ENCODE measurements at places on chromosomes 13 and 19.

DNA sequence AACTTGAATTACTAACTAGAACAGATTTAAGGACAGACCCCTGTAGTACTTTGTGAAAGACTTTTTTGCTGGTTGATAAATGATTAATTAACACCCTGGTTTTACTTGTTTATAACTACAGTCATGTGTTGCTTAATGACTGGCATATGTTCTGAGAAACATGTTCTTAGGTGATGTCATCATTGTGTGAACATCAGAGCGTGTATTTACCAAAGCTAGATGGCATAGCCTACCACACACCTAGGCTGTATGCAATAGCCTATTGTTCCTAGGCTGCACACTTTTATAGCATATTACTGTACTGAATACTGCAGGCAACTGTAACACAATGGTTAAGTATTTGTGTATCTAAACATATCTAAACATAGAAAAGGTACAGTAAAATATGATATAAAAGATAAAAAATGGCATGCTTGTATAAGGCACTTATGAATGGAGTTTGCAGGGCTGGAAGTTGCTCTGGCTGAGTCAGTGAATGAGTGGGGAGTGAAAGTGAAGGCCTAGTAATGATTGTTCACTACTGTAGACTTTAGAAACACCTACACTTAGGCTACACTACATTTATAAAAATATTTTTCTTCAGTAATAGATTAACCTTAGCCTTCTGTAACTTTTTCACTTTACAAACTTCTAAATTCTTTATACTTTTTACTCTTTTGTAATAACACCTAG lies 260.3 kb downstream of the KCNRG start:
- no peak for DNase-seq

DNA sequence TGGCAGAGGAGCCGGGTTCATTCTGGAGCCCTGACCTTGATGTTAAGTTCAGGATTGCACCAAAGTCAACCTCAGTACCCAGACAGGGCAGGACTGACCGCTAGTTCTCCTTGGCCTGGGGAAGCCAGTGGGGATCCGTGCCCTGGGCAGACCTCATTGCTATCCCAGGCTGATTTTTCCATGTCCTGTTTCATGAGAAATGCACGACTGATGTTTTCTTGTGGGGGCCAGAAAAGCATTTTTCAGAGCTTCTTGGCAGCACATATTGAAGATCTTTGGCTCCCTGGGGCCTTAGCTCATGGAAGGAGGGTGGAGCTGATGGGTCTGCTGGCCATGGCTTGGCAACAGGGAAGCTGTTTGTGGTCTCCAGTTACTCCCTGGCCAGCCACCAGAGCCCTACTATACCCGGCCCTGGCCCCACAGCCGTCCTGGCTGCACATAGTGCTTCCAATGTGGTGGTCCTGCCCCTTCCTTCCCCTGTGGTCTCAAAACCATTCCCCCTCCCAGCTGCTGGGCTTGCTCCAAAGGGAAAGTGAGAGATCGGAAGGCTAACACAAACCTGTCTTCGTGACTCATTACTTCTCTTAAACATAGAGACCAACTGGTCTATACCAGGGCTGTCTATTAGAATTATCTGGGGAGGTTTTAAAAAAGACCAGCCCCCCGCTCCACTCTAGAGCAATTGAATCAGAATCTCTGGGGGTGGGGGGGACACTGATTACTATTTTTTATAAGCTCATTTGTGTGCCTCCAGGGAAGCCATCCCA lies 11.2 kb downstream of the IL17D start:
- DNase-seq: peak; percentile 89

GRCh38 chr19:1873524-1874473 lies 10.4 kb upstream of the KLF16 start:
- no peak for DNase-seq

GRCh38 chr13:29754473-29754806 lies 96.0 kb downstream of the UBL3 start:
- peak; percentile 42 for DNase-seq

DNA sequence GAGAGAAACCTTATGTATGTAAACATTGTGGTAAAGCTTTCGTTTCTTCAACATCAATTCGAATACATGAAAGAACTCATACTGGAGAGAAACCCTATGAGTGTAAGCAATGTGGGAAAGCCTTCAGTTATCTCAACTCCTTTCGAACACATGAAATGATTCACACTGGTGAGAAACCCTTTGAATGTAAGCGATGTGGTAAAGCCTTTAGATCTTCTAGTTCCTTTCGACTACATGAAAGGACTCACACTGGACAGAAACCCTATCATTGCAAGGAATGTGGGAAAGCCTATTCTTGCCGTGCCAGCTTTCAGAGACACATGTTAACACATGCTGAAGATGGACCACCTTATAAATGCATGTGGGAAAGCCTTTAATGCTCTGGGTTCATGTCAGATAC lies 24.7 kb downstream of the ZNF136 start:
- no peak for DNase-seq

DNA sequence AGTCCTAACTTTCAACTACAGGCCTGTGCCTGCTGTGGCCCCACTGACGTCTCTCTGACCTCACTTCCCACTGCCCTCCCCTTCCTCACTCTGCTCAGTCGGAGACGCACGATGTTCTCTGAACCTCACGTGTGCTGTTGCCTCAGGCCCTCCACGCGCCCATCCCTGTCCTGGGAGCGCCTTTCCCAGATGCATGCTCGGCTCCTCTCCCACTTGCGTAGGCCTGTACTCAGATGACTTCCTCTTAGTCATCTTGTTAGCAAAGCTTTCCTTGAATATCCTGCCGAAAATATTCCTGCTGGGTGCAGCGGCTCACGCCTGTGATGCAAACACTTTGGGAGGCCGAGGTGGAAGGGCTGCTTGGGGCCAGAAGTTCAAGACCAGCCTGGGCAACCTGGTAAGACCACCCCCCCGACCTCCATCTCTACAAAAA lies 9.3 kb upstream of the SYT5 start:
- peak; percentile 70 for DNase-seq

DNA sequence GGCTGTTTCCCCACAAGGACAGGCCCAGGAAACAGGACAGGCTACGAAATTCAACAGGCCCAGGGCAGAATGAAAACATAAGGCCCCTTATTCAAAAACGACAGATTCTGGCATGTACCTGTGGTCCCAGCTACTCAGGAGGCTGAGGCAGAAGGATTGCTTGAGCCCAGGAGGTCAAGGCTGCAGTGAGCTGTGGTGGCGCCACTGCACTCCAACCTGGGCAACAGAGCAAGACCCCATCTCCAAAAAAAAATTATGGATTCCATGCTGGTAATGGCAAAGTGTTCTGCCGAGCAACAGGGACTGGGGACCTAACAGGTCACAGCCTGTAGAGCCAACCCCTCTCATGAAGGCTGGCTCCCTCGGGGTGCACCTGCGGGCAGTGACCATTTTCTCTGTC lies 52.6 kb upstream of the USE1 start:
- no peak for DNase-seq

- DNase-seq: no peak
Measured at GRCh38 chr13:72293206-72293605, 426.2 kb upstream of the DACH1 start.

DNA sequence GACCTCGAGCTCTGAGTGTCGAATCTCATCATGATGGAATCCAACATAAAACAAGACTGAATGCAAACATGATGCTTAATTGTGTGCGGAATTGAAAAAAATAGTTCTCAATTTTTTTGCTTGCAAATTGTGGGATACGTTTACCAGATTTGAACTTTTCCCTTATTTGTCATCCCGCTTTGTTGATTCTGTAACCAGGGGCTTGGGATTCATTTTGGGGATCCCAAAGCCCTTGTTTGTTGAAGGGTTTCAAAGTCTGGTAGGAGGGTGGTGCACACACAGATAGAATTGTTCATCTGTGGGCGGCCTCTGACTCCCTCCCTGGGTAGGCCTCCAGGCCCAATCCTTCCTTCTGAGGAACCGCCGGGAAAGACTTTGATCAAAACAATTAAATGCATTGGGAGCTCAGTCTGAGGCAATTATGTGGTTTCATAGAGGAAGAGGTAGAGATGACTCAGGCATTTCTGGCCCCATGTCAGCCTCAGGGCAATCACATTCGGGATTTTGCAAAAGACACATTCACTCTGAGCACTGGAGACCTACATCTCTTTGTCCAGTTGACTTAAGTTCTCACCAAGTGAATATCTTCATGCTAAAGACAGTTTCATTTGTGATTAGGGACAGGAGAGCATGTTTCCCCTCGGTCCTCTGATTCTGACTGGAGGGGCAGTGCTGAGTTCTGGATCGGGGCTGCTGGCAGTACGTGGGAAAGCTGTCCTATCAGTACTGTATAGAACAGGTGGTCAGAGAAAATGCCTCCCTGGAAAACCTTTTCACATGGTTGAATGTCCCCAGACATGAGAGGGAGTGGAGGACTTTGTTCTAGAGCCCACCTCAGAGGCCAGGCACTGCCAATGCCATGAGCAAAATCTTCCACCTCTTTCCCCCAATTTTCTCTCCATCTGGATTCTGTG lies 27.8 kb upstream of the IGFL4 start:
- peak; percentile 59 for DNase-seq

DNA sequence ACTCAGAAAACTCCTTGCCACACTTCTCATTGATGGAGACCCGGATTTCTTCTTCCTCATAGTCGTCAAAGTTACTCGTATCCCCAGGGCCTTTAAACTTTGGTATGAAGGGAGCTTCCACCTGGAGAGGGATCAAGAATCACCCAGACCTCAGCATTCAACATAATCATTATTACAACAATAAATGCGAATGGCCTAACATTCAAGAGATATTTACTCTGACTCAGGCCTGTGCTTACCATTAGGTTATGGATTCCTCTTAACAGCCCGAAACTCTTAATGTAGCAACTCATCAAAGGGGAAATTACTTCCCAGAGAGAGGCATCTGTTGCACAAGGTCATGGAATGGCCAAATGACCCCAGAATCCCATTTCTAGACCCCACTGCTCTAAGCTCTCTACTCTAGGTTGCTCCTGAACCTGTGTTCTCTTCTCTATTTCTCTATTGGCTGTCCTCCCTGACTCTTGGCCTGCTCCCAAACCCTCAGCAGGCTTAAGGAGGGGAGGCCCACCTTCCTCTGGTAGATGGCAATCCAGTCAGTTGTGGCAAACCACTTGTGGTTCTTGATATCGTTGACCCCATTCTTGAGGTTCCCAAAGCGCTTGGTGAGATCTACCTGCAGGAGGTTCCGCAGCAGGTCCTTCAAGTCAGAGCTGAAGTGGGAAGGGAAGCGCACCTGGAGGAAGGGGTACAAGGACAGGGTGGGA lies 2.7 kb upstream of the SAMD1 start:
- no peak for DNase-seq

DNA sequence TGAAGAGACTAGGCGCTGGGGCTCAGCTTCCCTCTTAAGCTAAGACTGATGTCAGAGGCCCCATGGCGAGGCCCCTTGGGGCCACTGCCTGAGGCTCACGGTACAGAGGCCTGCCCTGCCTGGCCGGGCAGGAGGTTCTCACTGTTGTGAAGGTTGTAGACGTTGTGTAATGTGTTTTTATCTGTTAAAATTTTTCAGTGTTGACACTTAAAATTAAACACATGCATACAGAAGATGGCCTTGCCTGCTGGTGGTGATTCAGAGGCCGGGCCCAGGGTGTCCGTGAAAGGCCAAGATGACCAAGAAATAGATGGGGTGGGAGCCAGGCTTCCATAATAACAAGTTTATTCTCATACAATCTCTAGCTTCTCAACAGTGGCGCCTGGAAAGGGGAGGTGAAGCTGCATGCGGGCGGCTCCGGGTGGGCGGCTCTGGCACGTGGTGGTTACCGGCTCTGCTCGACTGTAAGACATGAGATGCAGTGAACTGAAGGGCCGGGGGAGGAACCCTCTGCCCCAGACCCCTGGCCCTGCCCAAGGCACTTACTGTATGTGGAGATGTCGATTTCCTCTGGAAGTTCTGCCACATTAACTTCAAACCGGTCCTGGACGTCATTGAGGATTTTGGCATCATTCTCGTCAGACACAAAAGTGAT lies 10.5 kb downstream of the DDX39A start:
- DNase-seq: no peak

DNA sequence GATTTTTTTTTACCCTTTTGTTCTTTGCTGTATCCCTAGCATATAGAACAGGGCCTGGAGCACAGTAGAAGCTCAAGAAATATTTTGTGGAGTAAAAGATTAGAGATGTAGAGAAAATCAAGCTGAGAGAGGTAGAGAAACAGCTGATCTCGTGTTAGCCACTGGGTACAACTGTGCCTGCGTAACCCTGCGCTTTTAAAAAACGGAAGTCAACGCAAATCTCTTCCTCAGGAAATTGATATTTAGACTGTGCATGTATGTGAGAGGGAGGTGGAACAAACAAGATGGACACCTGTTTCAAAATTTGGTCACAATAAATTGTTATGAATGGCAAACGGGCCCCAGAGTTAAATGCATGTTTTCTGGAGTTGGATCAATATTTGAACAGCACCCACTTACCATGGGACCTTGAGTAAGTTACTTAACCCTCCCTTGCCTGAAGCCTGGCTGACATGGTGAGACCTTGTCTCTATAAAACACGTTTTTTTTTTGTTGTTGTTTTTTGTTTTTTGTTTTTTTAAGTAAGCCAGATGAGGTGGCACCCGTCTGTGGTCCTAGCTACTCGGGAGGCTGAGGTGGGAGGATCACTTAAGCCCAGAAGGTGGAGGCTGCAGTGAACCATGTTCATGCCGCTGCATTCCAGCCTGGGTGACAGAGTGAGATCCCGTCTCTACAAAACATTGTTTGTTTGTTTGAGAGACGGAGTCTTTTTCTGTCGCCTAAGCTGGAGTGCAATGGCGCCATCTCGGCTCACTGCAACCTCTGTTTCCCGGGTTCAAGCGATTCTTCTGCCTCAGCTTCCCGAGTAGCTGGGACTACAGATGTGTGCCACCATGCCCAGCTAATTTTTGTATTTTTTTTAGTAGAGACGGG lies 3.3 kb upstream of the EPOR start:
- no peak for DNase-seq

DNA sequence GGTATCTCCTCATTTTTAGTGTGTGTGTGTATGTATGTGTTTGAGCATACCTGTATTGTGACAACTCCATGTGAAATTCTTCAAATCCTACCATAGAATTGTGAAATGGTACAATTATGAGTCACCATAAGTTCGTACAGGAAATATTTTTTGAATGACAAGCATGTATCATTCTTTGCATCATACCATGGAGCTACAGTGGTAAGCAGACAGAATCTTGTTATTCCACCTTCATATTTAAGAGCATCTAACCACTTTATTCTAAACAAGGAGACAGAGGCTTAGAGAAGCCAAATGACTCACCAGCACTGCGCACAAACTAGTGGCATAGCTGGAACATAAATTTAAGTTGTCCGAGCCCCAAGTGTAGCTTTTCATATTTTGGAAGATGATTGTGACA lies 4.5 kb upstream of the EPSTI1 start:
- peak; percentile 94 for DNase-seq

DNA sequence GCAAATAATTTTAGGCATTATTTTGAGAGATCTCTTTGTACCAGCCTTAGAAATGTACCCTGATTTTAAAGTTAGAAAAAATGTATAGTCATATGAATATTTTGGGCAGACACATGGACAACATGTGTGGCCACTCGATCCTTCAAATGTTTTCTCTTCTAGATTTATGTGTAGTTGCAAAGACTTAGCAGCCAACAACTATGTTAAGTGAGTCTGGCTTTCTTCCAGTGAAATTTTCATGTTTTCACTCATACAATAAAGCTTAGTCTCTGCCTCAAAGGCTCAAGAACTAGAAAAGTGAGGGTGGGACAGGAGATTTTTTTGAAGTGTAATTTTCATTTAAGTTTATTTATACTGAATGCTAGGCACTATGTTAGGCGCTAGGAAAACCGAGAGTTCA lies 207.7 kb upstream of the DACH1 start:
- no peak for DNase-seq

All from fibroblast of skin of scalp (primary cell).